Stimulated activated CD4-positive, alpha-beta T cell treated with anti-CD3 and anti-CD28 coated beads, Interleukin-12 subunit alpha, Interleukin-12 subunit beta, amount 100 ng/mL, for 24 hours (primary cell): ENCODE measurements at places on chromosomes 16 and 17.

GRCh38 chr16:83930730-83931500 is 22.1 kb upstream of the OSGIN1 start:
- no peak for DNase-seq

DNA sequence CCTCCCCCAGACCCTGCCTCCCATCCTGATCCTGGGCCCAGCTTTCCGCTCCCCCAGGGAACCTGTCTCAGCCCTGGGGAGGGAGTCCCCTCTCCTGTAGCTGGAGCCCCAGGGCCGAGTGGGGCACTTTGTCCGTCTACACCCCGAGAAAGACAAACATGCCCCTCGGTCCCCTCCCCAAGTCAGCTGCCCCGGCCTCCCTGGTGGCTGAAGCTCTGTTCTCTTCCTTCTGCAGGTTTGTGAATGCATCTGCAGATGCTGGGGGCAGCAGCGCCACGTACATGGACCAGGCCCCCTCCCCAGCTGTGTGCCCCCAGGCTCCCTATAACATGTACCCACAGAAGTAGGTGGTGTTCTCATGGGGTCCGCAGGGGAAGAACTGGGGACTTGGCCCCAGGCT is 20.8 kb downstream of the STAT5A start:
- DNase-seq = no peak

DNA sequence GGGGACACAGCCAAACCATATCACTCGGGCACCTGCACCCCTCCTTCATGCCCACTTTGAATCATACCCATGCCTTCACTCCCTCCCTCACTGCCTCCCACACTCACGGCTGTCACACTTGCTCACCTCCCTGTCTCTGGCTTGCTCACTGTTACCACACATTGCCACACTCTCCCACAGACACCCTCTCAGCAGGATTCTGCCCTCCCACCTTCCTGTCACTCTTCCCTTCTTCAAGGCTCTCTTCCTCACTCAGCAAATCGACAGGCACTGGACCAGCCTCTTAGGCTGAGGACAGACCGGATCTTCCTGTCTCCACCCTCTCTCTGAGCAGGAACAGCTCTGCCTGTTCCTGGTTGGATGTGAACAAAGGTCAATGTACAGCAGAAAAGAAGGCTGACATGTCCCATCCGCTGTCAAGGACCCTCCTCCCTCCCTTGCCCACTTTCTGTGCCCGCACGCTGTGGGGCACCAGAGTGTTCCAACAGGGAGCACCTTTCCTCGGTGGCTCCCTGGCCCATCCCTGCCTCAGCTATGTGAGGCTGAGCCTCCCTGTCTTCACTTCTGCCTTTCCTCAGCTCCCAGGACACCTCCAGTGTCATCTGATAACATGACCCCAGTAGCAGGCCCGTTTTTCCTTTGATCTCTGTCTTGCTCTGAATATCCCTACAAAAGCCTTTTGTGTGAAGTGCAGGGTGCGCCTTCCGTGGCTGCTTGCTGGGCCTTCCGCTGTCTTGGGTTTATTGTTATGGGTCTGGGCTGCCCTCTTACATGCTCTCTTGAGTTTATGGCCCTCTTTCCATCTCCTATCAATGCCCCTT is 47.0 kb downstream of the CCDC182 start:
- no peak for DNase-seq

DNA sequence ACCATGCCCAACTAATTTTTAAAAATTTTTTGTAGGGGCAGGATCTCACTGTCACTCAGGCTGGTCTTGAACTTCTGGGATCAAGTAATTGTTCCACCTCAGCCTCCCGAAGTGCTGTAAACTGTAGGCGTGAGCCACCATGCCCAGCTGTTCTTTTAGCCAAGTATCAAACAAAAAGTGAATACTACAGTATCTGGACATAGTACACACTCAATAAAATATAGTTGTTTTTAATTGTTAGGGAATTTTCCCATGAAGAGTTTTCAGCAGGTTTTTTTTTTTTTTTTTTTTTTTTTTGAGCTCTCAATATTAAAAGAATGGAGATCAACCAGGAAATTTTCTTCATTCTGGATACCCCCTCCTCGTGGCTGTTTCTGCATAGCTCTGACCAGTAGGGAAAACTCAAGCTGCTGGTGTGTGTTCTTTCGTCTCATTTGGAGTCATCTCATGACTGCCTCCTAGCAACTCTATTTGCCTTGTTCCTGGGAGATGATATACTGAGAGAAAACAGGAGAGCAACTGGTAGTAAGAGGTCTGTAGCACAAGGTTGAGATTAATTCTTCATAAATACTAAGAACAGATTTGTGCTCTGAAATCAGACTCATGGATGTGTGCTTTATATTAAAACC is 16.5 kb upstream of the PHAF1 start:
- no peak for DNase-seq

GRCh38 chr17:75739801-75740200 is 18.5 kb downstream of the ITGB4 start:
- no peak for DNase-seq

DNA sequence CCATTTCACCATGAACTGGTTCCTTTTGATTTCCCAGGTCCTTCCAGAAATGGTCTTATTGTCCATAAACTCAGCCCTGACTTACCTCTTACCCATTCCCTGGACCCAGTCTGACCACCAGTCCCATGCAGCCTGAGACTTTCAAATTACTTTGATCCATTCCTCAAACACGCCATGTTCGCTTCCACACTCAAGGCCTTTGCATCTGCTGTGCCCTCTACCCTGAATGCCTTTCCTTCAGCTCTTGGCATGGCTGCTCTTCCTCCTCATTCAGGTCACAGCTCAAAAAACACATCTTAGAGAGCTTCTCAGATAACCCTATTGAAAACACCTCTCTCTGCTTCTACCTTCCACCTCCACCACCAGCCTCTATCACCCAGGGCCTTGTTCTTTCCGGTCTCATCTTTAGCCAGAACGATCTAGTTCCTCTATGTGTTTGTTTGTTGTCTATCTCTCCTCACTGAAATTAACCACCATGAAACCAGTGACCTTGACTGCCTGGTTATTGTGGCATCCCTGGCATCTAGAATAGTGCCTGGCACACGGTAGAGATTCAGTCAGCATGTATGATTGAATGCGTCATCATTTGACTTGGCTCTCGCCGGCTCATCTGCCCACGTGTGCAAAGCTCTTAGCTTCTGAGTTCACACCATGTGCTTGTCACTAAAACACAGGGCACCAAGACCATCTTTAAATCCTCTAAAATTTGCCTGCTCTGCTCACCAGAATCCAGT is 12.8 kb downstream of the CRYM start:
- no peak for DNase-seq

GRCh38 chr17:28545787-28546415 is 6.5 kb downstream of the UNC119 start:
- DNase-seq = no peak

GRCh38 chr17:72353502-72353901 is 232.7 kb downstream of the SOX9 start:
- no peak for DNase-seq
